A549 treated with dexamethasone at 1 μM for 4 hours (cell line): ENCODE measurements at places on chromosomes 12 and 14. TPM values are rescaled to one million over a fixed set of nuclear protein-coding genes. Genes with fewer than 3 reads are reported as not detected.

Gene LIN7A
- 0.17 to 0.28 TPM (median 0.20 TPM) in 5 replicates for total RNA-seq

Gene POTEG
- not detected in 5 replicates for total RNA-seq

Gene CCND2
- total RNA-seq, result 0.01 to 0.02 TPM in 2 of 5 replicates, not detected in the others

Gene EFS
- total RNA-seq, result not detected in 5 replicates

Gene DHRS2
- 5.5 to 8.7 TPM (median 6.3 TPM) in 5 replicates for total RNA-seq

Gene GLI1
- total RNA-seq, result 4.5 to 7.8 TPM (median 5.9 TPM) in 5 replicates

Gene CHURC1
- total RNA-seq, result 75.4 to 134 TPM (median 77.2 TPM) in 5 replicates

Gene IFNG-AS1
- not detected in 5 replicates for total RNA-seq

Gene FSCB
- total RNA-seq, result not detected in 5 replicates

Gene DHH
- not detected in 5 replicates for total RNA-seq

Gene GPR84
- 0.05 to 0.13 TPM (median 0.09 TPM) in 3 of 5 replicates, not detected in the others for total RNA-seq

Gene ESR2
- 0.06 to 0.15 TPM (median 0.09 TPM) in 4 of 5 replicates, not detected in the other for total RNA-seq

Gene CIROP
- total RNA-seq, result 0.06 TPM in 1 of 5 replicates, not detected in the others

Gene IGF1
- total RNA-seq, result 0.26 TPM in 1 of 5 replicates, not detected in the others

Gene DAO
- not detected in 5 replicates for total RNA-seq

Gene PLXNC1
- total RNA-seq, result 0.07 to 0.16 TPM (median 0.08 TPM) in 5 replicates

Gene ETFBKMT
- 0.82 to 1.3 TPM (median 0.92 TPM) in 5 replicates for total RNA-seq

Gene MYBPC1
- total RNA-seq, result 0.08 to 0.13 TPM in 2 of 5 replicates, not detected in the others

Gene MAPKAPK5
- 46.3 to 60.6 TPM (median 55.1 TPM) in 5 replicates for total RNA-seq

Gene ARID2
- total RNA-seq, result 7.2 to 13.6 TPM (median 11.5 TPM) in 5 replicates

Gene GZMH
- total RNA-seq, result not detected in 5 replicates

Gene LYZ
- 0.06 to 0.45 TPM (median 0.07 TPM) in 3 of 5 replicates, not detected in the others for total RNA-seq

Gene KRT6C
- 0.07 TPM in 1 of 5 replicates, not detected in the others for total RNA-seq

Gene RNASE7
- total RNA-seq, result not detected in 5 replicates

Gene NAV3
- 3.8 to 6.1 TPM (median 5.6 TPM) in 5 replicates for total RNA-seq

Gene PIP4P1
- total RNA-seq, result 25.5 to 35.2 TPM (median 29.2 TPM) in 5 replicates

Gene CIDEB
- 0.12 to 0.32 TPM (median 0.14 TPM) in 4 of 5 replicates, not detected in the other for total RNA-seq

Gene SERPINA9
- not detected in 5 replicates for total RNA-seq

Gene KRT85
- not detected in 5 replicates for total RNA-seq

Gene IAPP
- total RNA-seq, result not detected in 5 replicates

Gene RNASE1
- 0.15 to 0.45 TPM (median 0.30 TPM) in 5 replicates for total RNA-seq

Gene RESF1
- 16.5 to 19.6 TPM (median 17.0 TPM) in 5 replicates for total RNA-seq

Gene SMIM41
- not detected in 5 replicates for total RNA-seq

Gene MGP
- not detected in 5 replicates for total RNA-seq

Gene SLC4A8
- total RNA-seq, result 1.3 to 2.7 TPM (median 2.3 TPM) in 5 replicates

Gene SCAF11
- total RNA-seq, result 42.4 to 58.7 TPM (median 52.5 TPM) in 5 replicates

Gene A2M
- total RNA-seq, result 0.05 to 0.23 TPM (median 0.11 TPM) in 5 replicates

Gene GCN1
- 35.5 to 64.4 TPM (median 61.2 TPM) in 5 replicates for total RNA-seq
